Activated CD8-positive, alpha-beta memory T cell treated with anti-CD3 and anti-CD28 coated beads for 1 hour (primary cell): ENCODE measurements at places on chromosomes 7 and 10.

GRCh38 chr7:97026715-97027426 is 2.2 kb upstream of the DLX5 start:
- no peak for DNase-seq

DNA sequence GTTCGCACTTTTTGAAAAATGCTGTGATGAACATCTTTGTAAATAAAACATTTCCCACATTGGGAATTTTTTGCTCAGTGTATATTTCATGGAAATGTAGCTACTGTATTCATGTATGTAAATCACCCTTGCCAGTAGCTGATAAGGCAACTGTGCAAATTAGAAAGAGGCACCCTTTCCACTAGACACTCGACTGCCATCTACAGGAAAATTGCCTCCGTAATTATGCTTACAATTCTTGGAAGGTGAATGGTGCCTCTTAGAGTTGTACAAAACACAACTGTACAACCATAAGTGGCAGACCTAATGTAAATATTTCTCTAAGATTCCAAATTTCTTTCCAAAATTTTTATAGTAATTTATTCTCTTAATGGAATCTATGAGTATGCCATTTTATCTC is 491.7 kb downstream of the CCSER2 start:
- DNase-seq = no peak

GRCh38 chr10:132056663-132057062 is 9.1 kb upstream of the JAKMIP3 start:
- DNase-seq = no peak

GRCh38 chr7:123204206-123204835 is 4.6 kb upstream of the SLC13A1 start:
- DNase-seq = no peak

DNA sequence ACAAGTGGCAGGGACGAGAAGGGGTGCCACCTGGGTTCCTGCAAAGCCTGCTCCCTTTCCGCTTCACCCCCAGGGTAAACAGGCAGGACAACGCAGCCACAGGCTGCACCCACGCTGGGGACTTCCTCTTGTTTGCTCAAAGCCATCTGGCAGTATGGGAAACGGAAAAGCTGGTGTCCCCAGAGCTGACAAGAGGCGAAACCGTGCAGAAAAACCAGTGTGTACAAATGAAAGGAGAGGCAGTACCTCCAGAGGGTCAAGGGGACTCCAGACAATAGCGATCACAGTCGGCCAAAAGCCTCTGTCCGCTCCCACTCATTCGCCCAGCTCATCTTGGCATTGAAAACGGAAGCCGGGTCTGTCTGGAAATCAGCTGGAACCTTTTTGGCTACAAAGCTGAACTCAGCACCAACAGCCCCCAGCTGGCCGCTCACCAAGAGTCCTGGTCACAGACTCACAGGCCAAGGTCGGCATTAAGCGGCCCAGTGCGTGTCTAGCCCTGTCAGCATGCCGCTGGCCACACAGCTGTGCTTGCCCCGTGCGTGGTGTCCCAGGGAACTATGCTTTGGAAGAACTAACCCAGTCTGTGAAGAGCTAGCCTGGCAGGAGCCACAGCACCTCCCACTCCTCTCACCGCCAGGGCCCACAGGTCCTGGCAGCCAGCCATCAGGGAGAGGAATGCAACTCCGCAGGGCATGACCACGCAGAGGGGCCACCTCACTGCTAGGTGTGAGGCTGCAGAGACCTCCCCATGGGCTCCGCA is 10.4 kb downstream of the TNS3 start:
- DNase-seq = no peak

DNA sequence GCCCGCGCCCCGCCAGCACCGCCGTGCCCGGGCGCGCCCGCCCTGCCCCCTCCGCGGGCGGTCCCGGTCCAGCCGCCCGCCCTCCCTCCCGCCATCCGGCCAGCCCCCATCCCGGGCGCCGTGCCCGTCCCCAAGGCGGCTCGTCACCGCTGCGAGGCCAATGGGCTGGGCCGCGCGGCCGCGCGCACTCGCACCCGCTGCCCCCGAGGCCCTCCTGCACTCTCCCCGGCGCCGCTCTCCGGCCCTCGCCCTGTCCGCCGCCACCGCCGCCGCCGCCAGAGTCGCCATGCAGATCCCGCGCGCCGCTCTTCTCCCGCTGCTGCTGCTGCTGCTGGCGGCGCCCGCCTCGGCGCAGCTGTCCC is at the start of gene HTRA1:
Gene HTRA1 (plus strand): TSS at position 187 of the 362 bp plus-strand sequence. CDS start 100 bp downstream, at position 287.
- DNase-seq = no peak

- DNase-seq = no peak
These were observed 61.1 kb upstream of the EXOC4 start for GRCh38 chr7:133191787-133192186.

DNA sequence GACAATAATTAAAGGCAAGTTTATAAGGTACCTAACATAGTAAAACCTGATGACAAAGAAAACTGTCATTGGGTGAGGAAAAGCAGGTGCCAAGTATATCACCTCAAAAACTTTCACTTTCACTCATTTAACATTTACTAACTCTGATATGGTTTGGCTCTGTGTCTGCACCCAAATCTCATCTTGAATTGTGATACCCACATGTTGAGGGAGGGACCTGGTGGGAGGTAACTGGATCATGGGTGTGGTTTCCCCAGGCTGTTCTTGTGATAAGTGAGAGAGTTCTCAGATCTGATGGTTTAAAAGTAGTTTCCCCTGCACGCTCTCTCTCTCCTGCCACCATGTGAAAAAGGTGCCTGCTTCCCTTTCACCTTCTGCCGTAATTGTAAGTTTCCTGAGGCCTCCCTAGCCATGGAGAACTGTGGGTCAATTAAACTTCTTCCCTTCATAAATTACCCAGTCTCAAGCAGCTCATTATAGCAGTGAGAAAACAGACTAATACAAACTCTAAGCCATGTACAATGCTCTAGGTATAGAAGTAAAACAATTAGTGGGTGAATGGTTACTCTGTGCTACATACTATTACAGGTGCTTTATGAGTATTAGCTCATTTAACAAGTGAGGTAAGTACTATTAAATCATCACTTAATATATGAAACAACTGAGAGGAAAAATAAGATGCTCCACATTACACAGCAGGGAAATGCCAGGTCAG is 199.0 kb downstream of the CHCHD3 start:
- no peak for DNase-seq

DNA sequence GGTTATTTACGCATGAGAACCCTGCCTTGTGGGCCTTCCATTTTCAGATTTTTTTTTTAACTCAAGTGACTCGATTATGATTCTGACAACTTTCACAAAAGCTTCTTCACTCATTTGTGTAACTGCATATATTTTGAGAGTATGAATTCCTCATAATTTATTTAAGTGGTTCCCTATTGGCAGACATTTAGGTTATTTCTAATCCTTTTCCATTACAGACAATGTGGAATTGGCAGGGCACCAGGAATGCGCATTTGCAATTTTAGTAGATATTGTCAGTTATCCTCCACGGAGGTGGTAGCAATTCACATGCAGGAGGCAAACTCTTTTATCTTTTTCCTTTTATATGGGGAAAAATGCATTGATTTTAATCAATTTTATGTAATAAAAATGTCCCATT is 2.5 kb downstream of the TMEM176B start:
- no peak for DNase-seq

DNA sequence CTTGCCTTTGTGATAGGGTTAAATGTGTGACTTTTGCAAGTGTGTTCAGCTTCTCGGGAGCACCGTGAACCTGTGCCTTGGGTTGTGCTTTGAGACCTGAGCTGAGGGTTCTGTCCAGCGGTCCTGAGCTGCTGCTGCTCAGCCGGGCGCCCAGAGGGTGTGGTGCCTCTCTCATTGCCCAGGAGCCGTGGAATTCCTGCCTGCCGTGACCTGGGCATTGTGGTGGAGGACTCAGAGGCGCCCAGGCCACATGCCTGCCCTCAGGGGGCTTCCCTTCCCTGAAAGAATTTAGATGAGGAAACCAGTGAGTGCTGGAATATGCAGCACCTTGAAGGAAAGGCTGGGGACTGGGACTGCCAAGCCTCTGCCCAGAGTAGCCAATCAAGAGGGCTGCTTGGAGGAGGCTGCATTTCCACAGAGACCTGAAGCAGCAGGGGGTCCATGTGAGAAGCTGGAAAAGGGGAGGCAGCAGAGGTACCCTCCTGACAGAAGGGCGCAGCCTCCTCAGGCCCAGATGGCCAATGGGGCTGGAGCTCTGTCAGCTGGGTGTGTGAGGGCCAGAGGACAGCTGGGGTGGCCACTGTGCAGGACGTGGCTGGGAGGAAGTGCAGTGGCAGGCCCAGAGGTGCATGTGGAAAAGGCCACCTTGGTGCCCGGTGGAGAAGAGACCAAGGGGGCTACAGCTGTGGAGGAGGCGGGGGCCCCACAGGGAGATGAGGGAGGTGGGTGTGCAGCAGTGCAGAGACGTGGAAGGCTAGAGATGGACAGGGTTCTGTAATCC is 107.3 kb downstream of the NKX6-2 start:
- DNase-seq = no peak

DNA sequence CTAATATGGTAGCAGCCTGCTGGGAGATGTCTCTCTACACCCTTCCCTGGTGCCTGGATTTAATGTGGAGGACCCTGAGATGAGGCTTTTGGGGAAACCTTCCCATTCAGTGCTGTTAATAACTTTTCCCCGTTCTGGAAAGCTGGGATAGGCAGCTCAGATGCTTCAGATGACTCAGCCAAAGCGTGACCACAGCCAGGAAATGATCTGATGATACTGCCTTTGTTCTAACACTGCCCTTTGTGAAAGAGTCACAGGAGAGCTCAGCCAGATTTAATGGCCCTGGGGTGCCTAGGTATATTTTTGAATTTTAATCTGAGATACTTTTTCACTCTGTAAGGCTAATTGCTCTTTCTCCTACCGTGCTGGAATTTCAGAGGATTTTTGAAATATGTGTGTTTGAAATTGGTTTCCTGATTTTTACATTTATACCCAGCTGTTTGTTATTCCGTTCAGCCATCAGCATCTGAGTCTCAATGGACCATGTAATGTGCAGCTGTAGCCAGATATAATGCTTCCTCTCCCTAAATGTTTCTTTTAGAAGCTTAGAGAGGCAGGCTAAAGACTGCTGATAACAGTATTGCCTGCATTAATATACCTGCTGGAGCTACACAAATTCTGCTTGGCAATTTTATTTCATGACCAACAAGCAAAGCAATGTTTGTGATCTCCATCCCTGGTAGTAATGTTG is 17.8 kb downstream of the CELF2 start:
- no peak for DNase-seq

DNA sequence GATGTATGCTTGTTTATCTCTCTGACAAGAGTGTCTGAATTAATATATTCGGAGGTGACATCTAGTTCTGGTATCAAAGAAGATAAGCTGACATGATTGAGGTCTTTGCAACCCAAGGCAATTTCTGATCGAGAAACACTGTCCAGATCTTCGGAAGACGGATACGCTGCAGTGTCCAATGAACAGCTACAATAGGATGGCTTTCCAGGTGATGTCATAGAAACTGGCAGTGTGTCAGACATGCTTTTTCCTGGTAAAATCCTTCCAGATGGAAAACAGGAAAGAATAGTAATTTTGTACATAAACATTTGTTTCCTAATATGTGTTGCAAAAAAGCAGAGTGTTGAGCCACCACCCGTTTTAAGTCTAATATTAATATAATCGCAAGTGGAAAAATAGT is 33.4 kb downstream of the VWDE start:
- DNase-seq = no peak

DNA sequence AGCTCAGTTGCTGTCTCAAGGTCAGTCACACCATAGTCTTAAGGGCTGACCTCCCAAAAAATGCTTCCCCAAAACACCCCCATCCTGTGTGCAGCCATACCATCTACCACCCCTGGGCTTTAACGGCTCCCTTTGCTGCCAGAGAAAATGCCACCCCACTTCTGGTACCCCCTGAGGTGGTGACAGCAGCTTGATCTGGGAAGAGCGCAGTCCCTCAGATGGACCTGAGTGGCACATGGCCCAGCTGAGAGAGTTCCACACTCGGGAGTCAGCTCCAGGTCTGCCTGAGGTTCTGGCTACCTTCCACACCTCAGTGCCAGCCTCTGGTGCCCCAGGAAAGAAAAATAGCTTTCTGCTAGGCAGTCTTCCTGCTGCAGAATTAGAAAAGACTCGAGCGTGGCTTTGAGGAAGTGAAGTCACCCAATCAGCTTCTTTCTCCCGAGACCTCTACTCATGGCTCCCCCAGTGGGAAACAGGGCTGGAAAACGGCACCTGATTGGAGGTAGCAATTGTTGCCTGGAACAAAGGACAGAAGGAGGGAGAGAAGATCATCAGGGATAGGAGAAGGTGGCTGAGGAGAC is 151.7 kb downstream of the ARHGAP21 start:
- no peak for DNase-seq

DNA sequence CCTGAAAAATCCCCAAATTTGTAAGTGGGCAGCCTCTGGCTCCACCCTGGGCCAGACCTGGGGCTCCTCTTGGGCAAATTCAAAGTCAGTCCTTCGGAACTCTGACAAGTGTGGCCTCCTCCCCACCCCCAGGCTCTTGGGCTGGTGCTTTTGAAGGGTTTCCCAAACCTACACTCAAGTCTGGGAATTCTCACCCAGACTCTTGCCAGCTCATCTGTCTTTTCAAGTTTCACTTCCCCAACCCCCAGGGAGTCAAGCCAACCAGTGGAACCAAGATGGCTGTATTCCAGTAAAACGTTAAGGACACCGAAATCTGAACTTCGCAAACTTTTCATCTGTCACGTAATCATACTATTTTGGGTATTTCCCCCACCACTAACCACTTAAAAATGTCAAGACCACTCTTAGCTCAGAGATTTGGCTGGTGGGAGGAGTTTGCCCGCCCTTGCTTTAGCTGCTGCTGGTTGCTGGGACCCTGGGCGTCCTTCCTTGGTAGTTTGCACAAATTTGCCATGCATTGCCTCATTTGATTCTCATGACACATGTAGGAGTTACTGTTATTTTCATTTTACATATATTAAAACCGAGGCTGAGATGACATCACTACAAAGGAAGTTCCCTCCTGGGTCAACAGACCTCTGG is 1.7 kb upstream of the MYO1G start:
- no peak for DNase-seq

GRCh38 chr7:31492086-31492485 is 21.8 kb upstream of the ITPRID1 start:
- DNase-seq = no peak

DNA sequence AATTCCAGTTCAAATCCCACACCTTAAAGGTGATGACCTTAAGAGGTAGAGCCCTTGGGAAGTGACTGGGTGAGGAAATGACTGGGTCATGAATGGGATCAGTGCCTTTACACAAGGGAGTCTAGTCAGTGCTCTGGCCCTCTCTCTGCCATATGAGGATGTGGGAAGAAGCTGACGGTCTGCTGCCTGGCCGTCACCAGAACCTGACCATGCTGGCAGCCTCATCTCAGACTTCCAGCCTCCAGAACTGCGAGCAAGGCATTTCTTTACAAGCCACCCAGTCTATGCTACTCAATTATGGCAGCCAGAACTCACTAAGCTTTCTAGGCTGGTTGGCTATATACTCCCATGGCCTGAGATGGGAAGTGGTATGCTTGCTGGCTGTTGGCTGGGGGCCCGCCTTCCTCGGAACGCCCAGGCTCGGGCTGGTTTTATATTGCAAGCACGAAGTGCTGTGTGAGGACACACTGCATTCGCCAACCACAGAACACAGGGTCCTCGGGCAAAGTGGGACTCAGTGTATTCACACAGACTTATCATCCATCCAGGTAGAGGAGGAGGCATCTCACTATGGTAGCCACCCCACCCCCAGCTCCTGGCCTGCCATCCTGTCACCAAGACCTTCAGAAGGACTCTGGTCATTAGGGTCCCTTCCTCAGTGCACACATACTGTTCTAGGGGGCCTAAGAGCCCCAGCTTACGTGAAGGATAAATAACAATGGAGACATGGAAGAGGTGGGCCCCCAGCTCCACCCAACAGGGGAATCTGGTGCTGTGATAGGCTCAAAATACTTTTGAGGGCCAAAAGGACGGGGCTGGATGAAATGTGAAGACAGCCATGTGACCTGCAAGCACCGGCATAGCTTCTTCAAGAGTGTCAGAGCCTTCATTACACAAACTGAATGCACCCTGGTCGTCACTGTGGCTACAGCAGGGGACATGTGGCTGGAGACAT is 49.0 kb downstream of the ZRANB1 start:
- no peak for DNase-seq
